ENCODE measurements at places on chromosomes 13 and 19.

DNA sequence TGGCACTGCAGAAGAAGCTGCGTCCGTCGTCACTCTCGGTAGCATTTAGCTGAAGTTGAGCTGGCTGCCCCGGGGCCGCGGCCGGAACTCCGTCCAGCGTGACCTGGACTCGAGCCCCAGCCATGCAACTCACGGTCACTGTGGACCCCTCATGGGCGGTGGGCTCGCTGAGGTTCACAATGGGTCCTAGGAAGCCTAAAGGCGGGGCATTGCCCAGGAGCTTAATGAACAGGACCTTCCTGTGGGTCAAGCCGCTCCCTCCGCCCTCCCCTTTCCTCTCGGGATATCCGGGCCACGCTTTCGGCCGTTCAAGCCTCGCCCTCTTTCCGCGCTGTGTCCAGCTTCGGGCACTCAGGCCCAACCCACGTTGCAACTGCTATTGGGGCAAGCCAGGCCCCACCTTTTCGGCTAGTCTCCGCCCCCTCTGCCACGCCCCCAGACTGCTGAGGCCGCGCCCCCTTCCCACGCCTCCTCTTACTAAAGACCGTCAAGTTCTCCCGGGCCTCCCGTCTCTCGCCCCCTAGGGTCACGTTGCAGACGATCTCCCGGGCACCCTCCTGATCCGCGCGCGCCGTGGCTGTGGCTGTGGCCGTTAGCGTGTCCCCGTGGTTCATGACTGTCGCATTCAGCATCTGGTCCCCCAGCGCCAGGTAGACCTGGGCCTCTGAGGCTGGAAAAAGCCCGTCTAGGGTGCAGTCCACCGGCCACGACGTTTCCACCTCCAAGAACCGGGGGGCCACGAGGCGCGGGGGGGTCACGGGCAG, 1.4 kb upstream of the RAVER1 start:
- peak; percentile 97 for DNase-seq

DNA sequence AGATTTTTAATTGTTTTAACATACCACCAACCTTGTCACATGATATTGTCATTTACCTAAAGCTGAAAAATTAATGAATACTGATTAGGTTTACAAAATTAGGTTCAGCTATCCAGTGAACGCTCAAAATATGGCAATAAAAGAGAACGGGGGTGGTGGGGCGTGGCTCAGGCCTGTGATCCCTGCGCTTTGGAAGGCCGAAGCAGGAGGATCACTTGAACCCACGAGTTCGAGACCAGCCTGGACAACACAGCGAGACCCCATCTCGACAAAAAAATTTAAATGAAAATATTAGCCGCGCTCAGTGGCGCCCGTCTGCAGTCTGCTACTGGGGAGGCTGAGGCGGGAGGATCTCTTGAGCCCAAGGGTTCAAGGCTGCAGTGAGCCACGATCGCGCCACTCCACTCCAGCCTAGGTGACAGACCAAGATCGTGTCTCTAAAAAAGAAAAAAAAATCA, 516 bp upstream of the FAM32A start:
- DNase-seq: no peak

DNA sequence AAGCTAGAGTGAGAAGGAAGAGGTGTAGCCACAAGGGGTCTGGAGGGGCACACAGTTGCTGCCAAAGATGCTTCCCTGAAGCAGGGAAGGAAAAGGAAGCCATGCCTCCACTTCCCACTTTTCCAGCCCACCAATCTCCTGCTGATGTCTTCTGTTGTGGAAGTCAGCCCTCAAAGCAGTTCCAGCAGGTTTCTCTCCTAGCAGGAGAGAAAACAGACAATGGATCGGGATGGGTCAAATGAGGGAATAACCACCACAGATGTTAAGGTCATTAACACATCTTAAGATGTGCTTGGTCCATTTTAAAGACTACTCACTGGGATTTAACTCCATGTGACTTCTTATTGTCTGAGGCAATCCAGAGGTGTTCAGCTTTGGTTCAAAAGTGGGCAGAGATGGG, 284.1 kb upstream of the SOX21 start:
- no peak for DNase-seq

- DNase-seq: no peak
These were observed 189.1 kb downstream of the FGF14 start for GRCh38 chr13:102212729-102213128.

GRCh38 chr13:44726214-44726613, 150.1 kb upstream of the TSC22D1 start:
- DNase-seq: no peak

DNA sequence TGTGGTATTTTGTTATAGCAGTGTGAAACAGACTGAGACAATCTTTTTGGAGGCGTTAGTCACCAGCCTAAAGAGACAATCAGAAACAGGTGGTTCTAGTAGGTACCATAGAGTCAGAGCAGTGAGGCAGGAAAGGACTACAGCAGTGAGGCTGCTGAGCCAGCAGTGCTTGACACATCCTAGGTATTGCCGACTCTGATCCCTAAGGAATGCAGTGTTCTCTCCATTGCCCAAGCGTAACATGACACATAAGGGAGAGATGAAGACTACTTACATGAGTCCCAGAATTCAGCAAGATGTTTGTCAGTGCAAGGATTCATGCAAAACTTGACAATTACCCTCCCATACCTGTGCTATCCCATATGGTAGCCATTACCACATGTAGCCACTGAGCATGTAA, 62.4 kb upstream of the XPO4 start:
- DNase-seq: no peak

DNA sequence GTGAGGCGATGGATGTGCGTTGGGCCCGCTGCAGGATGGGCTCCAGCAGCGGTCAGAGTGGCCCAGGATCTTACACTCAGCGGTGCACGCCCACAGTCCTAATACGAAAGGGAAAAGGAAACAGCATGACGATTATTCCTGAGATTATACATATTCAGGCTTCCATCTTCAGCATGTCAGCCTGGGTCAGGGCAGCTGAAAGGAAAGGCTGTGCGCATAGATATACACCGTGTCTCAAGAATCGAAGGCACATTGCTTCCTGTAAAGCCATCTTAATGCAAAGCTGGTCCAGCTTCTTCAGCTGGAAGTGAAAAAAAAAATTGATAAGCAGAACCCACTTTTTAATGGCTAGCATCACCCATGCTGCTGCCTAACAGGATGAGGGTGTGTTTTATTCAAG, 3.6 kb downstream of the PCDH8 start:
- DNase-seq: no peak

DNA sequence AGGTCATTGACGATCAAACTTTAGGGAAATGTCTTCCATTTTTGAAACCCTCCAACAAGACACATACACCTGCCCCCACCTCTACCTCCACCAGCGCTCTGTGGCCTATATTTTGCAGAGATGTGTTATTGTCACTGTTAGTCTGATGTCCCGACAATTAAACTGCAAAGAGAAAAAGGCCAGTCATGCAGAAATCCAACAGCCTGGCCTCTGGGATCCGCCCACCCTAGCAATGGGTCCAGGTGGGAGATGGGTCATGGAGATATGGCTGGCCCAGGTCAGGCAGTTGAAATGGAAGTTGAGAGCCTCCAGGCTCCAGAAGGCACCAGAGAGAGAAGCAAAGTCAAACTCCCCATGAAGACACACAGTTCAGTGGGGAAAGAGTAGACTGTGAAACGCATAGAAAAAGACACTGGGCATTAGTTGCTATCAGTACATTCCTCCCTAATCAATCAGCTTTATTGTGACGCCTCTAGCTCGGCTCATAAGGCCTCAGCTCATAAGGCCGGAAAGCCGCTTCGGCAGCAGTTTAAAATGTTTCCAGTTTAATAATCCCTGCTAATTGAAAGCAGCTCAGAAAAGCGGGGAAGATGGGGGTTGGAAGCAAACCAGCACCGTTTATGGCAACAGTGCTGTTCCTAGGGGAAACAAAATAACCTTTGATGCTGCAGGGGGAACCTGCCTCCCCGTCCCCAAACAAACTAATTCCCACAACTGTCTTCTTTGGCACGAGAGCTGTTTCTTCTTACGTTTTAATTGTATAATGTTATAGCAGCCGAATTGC, 239.7 kb upstream of the ZNF507 start:
- DNase-seq: no peak

Data from thyroid gland (tissue), 4 donors.